Activated CD8-positive, alpha-beta memory T cell treated with anti-CD3 and anti-CD28 coated beads for 4 hours (primary cell): ENCODE measurements at places on chromosomes 3 and 15.

- DNase-seq = no peak
These were observed 19.2 kb downstream of the BLOC1S6 start for GRCh38 chr15:45606413-45606812.

DNA sequence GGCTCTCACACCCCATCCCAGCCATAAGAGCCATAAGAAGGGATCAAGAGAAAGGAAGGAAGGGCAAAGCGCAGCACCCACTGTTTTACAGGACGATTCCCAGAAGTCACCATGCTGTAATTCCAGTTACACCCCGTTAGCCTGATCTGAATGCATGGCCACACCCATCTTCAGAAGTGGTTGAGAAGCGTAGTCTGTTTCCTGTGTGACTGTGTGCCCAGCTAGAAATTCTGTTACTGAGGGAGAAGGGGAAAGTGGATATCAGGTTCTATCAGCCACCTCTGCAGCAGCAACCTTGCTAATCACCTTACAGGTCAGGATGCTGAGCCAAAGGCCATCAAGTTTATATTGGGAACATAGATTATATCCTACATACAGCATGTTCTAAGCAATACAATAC lies 260.0 kb downstream of the ABHD5 start:
- no peak for DNase-seq

GRCh38 chr15:66505430-66505811 lies 295 bp downstream of the ZWILCH start:
- DNase-seq = no peak

DNA sequence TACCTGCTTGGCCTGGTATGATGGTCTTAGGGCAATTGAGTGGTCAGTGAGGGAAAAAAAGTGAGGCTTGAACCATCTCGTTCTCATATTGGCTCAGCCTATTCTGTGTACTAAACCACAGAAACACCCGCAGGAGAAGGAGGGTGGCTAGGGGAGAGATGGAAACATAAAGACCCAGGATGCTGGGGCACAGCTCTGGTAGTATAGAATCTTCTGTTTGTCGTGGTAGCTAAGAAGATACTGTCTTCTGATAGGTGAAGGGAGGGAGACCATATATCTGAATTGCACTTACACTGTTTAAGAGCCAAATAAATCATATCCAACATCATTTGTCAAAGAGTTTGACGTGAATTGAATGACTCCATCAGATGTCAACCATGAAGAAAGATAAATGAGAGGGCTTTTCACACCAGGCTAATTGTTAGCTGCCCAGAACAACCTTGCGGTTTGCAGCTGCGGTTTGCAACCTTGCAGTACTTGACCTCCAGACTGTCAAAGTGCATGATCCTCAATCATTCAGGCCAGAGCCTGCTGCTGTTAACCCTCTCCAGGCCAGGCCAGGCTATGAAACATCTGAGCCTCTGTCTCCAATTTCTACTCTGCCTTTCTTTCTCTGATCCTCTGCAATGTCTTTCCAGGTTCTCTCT lies 40.9 kb upstream of the PIK3R4 start:
- DNase-seq = no peak

- no peak for DNase-seq
These were observed 41.0 kb upstream of the TCF12 start for GRCh38 chr15:56877255-56877970.

- DNase-seq = no peak
These were observed 5.7 kb downstream of the TTBK2 start for GRCh38 chr15:42914728-42915497.

GRCh38 chr3:133758964-133759739 lies 13.0 kb downstream of the TF start:
- no peak for DNase-seq

GRCh38 chr3:34995796-34996430 lies 643.4 kb upstream of the ARPP21 start:
- DNase-seq = no peak

GRCh38 chr3:102745881-102746280 lies 311.1 kb downstream of the ZPLD1 start:
- DNase-seq = no peak

DNA sequence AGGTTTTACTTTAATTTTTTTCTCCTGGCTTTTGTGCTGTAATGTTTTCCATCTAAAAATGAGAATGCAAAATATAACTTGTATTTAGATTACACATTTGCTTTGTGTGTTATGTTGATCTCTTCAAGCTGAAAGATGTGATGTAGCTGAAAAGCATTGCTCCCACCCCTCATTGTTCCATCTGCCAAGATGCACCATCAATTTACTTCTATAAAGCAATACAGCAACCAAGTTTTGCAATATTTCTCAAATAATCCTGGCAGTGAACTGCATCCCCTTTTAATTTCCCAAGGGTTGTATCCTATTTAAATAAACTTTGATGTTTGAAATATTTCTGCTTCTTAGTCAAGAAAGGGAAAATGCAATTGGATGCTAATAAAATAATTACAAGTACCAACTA lies 52.6 kb upstream of the DUT start:
- no peak for DNase-seq

DNA sequence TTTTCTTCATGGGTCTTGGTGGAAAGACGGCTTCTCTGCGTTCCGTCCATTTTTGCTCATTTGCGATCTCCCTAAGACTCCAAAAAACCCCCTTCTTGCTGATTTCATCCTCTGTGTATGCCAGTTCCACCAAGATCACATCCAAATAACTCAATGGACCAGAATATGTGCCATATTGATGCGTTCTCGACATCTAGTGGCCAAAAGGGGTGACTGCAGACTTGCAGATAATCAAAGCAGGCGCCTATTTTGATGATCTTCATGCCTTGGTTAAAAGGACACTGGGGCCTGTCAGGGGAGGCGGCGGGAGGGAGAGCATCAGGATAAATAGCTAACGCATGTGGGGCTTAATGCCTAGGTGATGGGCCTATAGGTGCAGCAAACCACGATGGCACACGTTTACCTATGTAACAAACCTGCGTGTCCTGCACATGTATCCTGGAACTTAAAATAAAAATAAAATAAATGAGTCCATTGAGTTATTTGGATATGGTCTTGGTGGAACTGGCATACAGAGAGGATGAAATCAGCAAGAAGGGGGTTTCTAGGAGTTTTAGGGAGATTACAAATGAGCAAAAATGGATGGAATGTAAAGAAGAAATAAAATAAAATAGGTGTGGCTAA lies 104.2 kb upstream of the RAD18 start:
- DNase-seq = no peak

GRCh38 chr3:27125821-27126501 lies 243.2 kb downstream of the NEK10 start:
- no peak for DNase-seq

- DNase-seq = no peak
These were observed 17.0 kb downstream of the THAP10 start for GRCh38 chr15:70875001-70875782.

GRCh38 chr15:39801641-39802309 lies 19.1 kb upstream of the FSIP1 start:
- no peak for DNase-seq

GRCh38 chr15:76286271-76286879 lies 24.9 kb downstream of the ETFA start:
- DNase-seq = no peak
